Naive thymus-derived CD8-positive, alpha-beta T cell (primary cell): ENCODE measurements at places on chromosomes 1 and 21.

- no peaks in the 10 kb centered on the region for H3K36me3 ChIP-seq
- H3K27me3 ChIP-seq, result peaks cover 6% of the 10 kb centered on the region
- H3K4me1 ChIP-seq, result no peaks in the 10 kb centered on the region
Measured at GRCh38 chr1:244205906-244206305, 154.8 kb downstream of the ZBTB18 start.

- H3K27ac ChIP-seq, result no peak overlapping the region
- H3K4me3 ChIP-seq, result no peak overlapping the region
- H3K36me3 ChIP-seq, result no peaks in the 10 kb centered on the region
- H3K4me1 ChIP-seq, result no peaks in the 10 kb centered on the region
- H3K27me3 ChIP-seq, result no peaks in the 10 kb centered on the region
Measured at GRCh38 chr1:36472656-36473055, 8.5 kb upstream of the MRPS15 start.

- peaks cover 46% of the 10 kb centered on the region for H3K36me3 ChIP-seq
- DNase-seq, result no peak
- H3K4me3 ChIP-seq, result no peak overlapping the region
- no peak overlapping the region for H3K27ac ChIP-seq
- no peaks in the 10 kb centered on the region for H3K27me3 ChIP-seq
Measured at GRCh38 chr1:35406103-35406502, 137.6 kb downstream of the ZMYM4 start.

GRCh38 chr1:99818063-99818699 lies 32.0 kb upstream of the AGL start:
- peaks cover 13% of the 10 kb centered on the region for H3K4me1 ChIP-seq
- peaks cover 2% of the 10 kb centered on the region for H3K27me3 ChIP-seq
- no peak overlapping the region for H3K27ac ChIP-seq
- H3K36me3 ChIP-seq, result no peaks in the 10 kb centered on the region
- DNase-seq, result no peak

DNA sequence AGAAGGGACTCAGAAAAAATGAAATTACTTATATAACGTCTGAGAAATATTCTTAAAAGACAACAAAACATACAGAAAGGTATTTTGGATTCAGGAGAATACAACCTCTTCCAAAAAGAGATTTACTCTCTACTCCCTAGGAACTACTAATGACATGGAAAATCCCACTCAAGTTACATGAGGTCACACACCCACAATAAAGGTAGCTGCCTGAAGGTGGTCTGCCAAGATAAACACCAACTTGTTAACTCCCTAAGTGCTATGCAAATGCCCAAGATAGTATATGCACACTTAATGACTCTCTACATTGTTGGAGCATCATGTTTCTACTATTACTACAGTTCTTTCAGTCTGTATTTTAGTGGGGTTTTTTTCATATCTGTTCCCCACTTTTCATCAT lies 26.5 kb downstream of the RERE start:
- peaks cover 3% of the 10 kb centered on the region for H3K36me3 ChIP-seq
- H3K27ac ChIP-seq, result no peak overlapping the region
- no peaks in the 10 kb centered on the region for H3K27me3 ChIP-seq
- peaks cover 2% of the 10 kb centered on the region for H3K4me1 ChIP-seq

DNA sequence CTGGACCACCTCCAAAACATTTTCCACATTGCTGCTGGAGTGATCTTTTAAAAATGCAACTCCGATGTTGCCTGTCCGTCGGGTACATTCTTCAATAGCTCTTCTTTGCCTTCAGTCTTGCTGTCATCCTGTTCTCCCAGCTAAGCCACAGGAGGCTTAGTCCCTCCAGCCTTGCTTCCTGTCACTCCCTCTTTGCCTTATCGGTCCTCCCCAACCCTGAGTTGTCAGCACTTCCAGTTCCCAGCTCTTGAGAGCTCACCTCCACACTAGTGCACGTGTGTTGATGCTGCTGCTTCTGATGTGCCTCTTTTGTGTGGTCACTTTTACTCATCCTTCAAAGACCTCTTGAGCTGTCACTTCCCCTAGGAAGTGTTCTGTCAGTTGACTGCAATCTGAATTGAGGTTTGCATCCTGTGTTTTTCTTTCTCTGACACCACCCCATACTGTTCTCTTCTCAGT lies 15.3 kb downstream of the UCK2 start:
- peaks cover 15% of the 10 kb centered on the region for H3K4me1 ChIP-seq
- no peaks in the 10 kb centered on the region for H3K36me3 ChIP-seq
- H3K27me3 ChIP-seq, result peaks cover 3% of the 10 kb centered on the region
- DNase-seq, result no peak

DNA sequence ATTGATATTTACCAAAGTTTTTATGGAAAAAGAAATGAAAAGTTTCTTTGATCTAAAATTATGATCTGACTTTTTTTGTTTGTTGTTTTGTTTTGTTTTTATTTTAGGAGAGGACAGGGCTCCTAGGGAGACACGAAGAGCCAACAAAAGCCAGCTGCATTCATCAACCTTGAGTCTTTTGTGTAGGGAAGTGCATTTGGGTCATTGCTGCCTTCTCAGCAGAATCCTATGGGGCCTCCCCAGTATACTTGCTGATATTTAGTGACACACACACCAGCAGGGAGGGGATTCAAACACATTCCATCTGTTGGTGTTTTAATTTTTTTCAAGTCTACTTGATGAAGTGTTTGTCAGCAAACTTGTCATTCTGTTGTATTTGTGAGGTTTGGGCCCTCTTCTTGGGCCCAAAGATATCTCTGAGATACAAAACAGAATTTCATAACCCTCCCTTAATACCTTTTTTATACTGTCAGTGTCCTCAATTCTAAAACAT lies 203.5 kb downstream of the NTNG1 start:
- H3K27ac ChIP-seq, result no peak overlapping the region
- H3K4me3 ChIP-seq, result no peak overlapping the region
- no peaks in the 10 kb centered on the region for H3K4me1 ChIP-seq

- no peaks in the 10 kb centered on the region for H3K4me1 ChIP-seq
- H3K4me3 ChIP-seq, result no peak overlapping the region
- no peak overlapping the region for H3K27ac ChIP-seq
- DNase-seq, result no peak
Measured at GRCh38 chr1:115332813-115333608, 5.0 kb downstream of the NGF start.

GRCh38 chr1:236280438-236281197 lies 1.1 kb downstream of the ERO1B start:
- H3K36me3 ChIP-seq, result peaks cover 2% of the 10 kb centered on the region
- H3K4me3 ChIP-seq, result peak overlapping the region; percentile 98
- H3K27me3 ChIP-seq, result no peaks in the 10 kb centered on the region
- peaks cover 30% of the 10 kb centered on the region for H3K4me1 ChIP-seq
- DNase-seq, result peak; percentile 49

DNA sequence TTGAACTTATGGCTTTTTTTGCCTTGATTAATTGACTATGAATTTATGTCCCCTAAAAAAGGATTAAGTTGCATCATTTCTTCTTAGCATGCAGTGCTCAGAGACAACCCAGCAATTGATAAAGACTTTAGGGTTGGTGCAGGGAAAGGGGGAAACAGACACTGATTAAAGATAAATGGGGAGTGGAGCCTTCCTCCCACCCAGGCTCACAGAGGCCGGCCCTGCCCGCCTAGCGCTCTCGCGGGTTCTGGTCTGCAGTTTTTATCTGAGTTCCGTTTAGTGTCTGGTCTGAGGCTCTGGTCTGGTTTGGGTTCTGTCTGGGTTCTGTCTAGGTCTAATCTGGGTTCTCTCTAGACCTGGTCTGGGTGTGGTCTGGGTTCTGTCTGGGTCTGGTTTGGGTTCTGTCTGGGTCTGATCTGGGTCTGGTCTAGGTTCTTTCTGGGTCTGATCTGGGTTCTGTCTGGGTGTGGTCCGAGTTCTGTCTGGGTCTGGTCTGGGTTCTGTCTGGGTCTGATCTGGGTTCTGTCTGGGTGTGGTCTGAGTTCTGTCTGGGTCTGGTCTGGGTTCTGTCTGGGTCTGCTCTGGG lies 48.1 kb downstream of the ABCG1 start:
- H3K4me1 ChIP-seq, result peaks cover 54% of the 10 kb centered on the region
- H3K36me3 ChIP-seq, result peaks cover 16% of the 10 kb centered on the region
- H3K27ac ChIP-seq, result peak overlapping the region; percentile 79

- peak overlapping the region; percentile 85 for H3K4me3 ChIP-seq
- H3K36me3 ChIP-seq, result no peaks in the 10 kb centered on the region
- DNase-seq, result no peak
- peaks cover 66% of the 10 kb centered on the region for H3K27me3 ChIP-seq
- H3K27ac ChIP-seq, result no peak overlapping the region
Measured at GRCh38 chr21:26846036-26846931, 1.1 kb upstream of the ADAMTS1 start.

DNA sequence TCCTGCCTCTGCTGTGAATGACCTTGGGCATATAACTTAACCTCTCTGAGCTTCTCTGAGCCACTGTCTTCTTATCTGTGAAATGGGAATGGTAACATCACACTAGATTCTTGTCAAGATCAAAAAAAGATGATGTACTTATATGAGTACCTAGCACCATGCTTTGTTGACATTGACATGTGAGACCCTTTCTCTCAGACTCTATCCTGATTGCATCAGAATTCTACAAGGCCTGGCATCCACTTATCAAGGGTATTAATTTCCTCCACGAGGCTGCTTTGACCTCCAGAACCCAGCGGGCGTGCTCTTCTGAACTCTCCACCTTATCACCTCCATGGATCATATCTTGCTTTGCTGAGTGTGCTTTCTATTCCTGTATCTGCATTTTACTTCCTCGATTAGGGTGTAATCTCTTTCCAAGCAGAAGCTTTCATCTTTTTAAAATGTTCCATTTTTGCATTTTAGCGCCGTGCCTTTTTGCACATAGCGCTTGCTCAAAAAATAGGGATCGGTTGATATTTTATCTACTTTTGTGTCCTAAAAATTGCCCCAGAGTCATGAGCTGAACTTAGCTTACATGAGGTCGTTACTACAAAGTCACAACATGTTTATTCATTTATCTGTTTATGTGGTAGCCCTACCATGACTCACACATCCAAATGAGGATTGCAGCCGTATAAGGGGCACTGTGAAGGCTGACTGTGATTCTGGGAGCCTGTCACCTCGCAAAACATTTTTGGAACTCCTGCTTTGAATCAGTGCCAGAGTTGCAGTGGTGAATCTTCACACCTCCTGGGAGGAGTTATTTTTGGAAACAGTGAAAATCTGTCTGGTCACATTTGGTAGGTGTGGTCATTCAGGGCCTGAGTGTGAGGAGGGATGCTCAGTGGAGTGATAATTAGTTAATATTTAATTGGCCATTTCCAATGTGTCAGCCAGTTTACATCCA lies 63.2 kb downstream of the IER5 start:
- no peaks in the 10 kb centered on the region for H3K27me3 ChIP-seq
- H3K4me3 ChIP-seq, result no peak overlapping the region
- DNase-seq, result no peak
- H3K27ac ChIP-seq, result no peak overlapping the region
- peaks cover 33% of the 10 kb centered on the region for H3K4me1 ChIP-seq

GRCh38 chr1:2284932-2285331 lies 56.8 kb downstream of the SKI start:
- no peak overlapping the region for H3K4me3 ChIP-seq
- no peaks in the 10 kb centered on the region for H3K27me3 ChIP-seq
- no peak for DNase-seq

GRCh38 chr1:220889333-220889732 lies 10.1 kb downstream of the HLX start:
- H3K36me3 ChIP-seq, result peaks cover 5% of the 10 kb centered on the region
- H3K4me3 ChIP-seq, result no peak overlapping the region
- no peak overlapping the region for H3K27ac ChIP-seq
- H3K27me3 ChIP-seq, result peaks cover 100% of the 10 kb centered on the region
- H3K4me1 ChIP-seq, result peaks cover 8% of the 10 kb centered on the region

DNA sequence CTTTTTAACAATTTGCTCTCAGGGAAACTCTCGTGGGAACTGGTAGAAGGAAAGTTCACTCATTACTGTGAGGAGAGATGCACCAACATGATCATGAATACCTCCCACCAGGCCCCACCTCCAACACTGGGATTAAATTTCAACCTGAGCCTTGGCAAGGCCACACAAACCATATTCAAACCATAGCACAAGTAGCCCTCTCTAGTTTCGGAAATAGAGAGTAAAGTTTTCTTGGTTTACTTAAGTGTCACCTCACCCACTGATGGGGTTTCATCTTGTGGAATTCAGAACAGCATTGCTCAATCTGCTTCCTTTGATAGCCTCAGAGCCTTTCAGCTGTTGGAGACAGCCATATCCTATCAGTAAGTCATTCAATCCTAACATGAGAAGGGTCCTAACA lies 25.5 kb upstream of the CCSAP start:
- H3K4me1 ChIP-seq, result peaks cover 7% of the 10 kb centered on the region
- H3K27me3 ChIP-seq, result peaks cover 24% of the 10 kb centered on the region
- no peaks in the 10 kb centered on the region for H3K36me3 ChIP-seq
- DNase-seq, result no peak

GRCh38 chr1:109801791-109802135 lies 38.0 kb upstream of the EPS8L3 start:
- DNase-seq, result no peak
- no peak overlapping the region for H3K27ac ChIP-seq
- H3K4me3 ChIP-seq, result peak overlapping the region; percentile 72
- no peaks in the 10 kb centered on the region for H3K36me3 ChIP-seq
- H3K4me1 ChIP-seq, result peaks cover 31% of the 10 kb centered on the region

DNA sequence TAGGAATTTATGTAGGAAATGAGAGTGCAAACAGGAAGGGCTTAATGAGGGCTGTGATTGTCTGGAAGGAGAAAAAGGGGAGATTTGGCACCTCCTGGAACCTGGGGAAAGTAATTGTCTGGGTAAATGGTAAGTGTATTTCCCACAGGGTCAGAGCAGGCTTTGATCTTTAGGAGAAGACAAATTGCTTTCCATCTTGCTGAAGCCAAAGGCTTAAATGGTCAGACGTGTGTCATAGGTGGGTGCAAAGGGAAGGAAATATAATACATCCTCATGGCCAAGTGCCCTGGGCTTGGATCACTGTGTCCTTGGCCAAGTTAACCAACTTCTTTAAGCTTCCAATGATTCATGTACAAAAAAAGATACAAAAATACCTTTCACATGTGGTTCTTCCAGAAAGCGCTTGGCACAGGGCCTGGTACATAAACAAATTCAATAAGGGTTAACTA lies 1.3 kb upstream of the DUSP23 start:
- H3K36me3 ChIP-seq, result no peaks in the 10 kb centered on the region
- H3K4me1 ChIP-seq, result peaks cover 42% of the 10 kb centered on the region
- H3K4me3 ChIP-seq, result peak overlapping the region; percentile 64
- no peaks in the 10 kb centered on the region for H3K27me3 ChIP-seq
- DNase-seq, result no peak
- peak overlapping the region; percentile 2 for H3K27ac ChIP-seq

GRCh38 chr1:59006289-59006658 lies 222.4 kb upstream of the JUN start:
- DNase-seq, result no peak
- H3K27ac ChIP-seq, result no peak overlapping the region
- H3K4me1 ChIP-seq, result peaks cover 61% of the 10 kb centered on the region
- no peaks in the 10 kb centered on the region for H3K36me3 ChIP-seq
- no peak overlapping the region for H3K4me3 ChIP-seq

DNA sequence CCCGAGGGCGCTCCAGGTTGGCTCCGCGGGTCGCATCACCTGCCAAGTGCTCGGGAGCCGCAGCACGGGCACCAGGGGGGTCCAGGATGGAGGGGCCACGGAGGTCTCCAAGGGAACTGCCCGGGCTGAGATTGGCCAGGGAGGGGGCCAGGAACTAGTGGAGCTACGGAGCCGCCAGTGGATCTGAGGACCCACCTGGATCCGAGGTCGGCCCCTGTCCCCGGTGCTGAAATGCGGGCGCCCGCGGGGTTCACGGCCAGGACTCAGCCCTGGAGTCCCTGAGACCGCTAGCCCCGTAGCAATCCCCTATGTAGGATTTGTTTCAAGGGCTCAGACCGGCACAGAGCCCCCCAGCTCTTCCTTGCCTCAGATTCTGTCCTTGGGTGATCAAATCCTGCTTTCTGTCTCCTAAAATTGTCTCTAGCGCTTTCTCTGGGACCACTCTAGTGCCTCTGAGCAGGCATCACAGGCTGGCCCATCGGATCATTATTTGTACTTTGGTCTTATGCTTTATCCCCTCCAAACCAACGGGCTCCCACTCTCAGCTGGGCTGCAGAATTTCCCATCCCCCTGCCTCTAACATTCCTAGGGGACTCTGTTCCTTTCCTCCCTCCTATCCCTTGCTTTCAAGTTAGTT lies 27.3 kb downstream of the KIAA2013 start:
- H3K27ac ChIP-seq, result no peak overlapping the region
- no peak for DNase-seq
